SK-N-SH treated with all-trans-retinoic acid at 6 μM for 48 hours (cell line): ENCODE measurements at places on chromosomes 1 and 21.

- ATAC-seq, result no peak
Measured at GRCh38 chr1:6419804-6420453, at the start of gene HES2. Gene HES2 (minus strand): TSS chr1:6419919. CDS start chr1:6419820, 99 bp downstream.

GRCh38 chr1:951364-951763 lies 7.7 kb downstream of the NOC2L start:
- ATAC-seq, result peak; percentile 50; the same call in 2 of the 3 replicates

GRCh38 chr1:167148421-167148820 lies 54.5 kb downstream of the STYXL2 start:
- no peak for ATAC-seq

- peak; percentile 85 for ATAC-seq
Measured at GRCh38 chr1:38818175-38818976, 41.2 kb downstream of the RRAGC start.

- no peak for ATAC-seq
Measured at GRCh38 chr1:20366056-20366462, 75.4 kb downstream of the VWA5B1 start.

DNA sequence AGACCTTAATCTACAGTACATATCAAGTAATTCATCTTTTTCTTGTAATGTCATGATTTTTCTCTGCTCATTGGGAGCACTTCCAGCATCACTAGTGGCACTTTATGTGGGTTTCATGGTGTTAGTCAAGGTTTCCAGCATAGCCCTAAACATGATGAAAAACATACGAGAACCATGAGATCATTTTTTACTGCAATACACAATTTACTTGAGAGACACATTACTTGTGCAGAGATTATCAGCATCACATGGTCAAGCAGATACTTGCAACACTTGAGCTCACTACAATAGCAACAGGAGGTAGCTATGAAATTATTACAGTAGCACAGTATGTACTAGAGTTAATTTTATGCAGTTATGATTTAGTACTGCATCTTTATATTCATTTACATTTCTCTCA lies 36.4 kb downstream of the ITGB3BP start:
- ATAC-seq, result no peak

GRCh38 chr21:36698385-36698980 lies 432 bp upstream of the SIM2 start:
- ATAC-seq, result no peak

- ATAC-seq, result no peak
Measured at GRCh38 chr1:182816863-182817262, 22.3 kb upstream of the DHX9 start.

GRCh38 chr1:210125143-210125542 lies 107.5 kb upstream of the SERTAD4 start:
- ATAC-seq, result peak; percentile 65

DNA sequence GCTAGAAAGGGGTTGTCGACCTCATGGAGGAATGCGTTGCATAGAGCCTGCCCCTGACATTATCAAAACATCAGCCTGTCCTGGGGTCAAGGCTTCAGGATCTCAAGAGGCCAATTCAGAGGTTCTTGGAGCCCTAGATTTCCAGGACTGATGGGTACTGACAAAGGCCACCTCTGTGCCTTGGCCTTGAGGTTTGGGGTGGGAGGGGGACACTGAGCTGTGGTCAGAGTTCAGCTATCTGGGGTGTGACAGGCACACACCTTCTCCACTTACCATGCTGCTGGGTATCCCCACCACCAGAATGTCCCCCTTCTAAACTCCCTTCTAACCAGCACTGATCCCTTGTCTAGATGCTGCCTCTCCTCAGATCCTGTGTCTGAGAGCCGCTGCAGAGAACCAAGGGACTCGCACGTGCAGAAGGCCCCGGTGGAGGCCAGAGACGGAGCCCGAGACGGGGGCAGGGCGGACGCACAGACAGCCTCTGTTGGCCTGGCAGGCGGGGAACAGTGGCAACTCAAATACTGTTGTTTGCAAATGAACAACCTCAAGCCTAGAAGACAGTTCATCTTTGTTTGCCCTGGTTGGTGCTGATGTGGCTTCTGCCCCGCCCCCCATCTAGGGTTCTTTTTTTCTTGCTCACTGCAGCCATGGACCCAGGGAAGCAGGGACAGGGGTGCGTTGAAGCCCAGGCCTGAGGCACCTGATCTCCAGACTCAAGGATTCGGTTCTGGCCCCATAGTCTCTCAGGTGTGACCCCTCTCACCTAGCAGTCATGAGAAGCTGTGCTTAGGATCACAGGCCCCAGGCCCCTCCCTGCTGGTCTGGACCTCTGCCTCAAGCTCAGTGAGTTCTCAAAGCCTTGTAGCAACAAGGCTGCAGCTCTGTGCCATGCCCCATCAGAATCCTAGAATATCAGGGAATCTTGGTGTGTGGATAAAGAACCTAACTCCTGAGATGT lies 28.1 kb upstream of the CSF1 start:
- no peak for ATAC-seq

DNA sequence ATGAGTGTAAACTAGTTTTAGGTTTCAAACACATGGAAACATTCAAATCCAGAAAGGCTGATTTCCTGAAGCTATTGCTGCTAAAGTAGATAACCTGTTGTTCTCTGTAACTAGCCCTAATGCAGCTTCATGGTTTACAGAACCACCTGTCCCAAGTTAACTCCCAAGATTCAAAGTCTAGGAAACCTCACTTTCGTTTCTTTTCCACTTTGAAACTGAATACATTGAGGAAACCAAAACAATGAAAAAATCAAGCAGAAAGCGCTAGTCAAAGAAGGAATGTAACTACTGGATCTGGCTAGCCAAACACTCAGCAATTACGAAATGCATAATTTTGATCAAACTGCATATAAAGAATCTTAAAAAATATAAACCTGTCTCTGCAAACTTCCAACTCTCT lies 17.8 kb downstream of the SLC16A1 start:
- no peak; the same call in 2 of the 3 replicates for ATAC-seq

- no peak for ATAC-seq
Measured at GRCh38 chr1:47805018-47805417, 192.2 kb downstream of the TRABD2B start.

- no peak for ATAC-seq
Measured at GRCh38 chr21:37088186-37088735, 15.2 kb downstream of the TTC3 start.

DNA sequence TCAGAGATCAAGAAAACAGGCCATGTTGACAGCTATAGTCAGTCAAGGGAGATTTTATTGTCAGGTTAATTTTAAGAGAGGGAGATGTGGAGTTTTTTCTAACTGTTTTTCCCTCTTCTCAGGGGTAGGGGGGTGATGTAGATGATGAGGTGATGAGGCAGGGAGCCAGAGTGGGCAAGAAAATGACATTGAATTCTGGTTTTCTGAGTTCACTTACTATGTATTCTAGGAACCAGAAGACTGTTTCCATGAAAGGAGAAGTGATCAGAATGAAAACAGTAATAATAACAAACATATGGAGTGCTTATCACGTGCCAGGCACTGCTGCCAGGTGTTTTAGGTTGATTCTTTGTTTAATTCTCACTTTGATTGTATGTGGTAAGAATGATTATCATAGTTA lies 40.2 kb downstream of the CASQ2 start:
- no peak for ATAC-seq

GRCh38 chr1:20081353-20081810 lies 11.4 kb downstream of the PLA2G5 start:
- no peak for ATAC-seq

GRCh38 chr21:21200939-21201615 lies 202.9 kb downstream of the NCAM2 start:
- peak; percentile 51; the same call in 2 of the 3 replicates for ATAC-seq
